ENCODE measurements at places on chromosomes 1 and 21. TPM values are rescaled to one million over a fixed set of nuclear protein-coding genes. Genes with fewer than 3 reads are reported as not detected.

Gene CYP4X1
- total RNA-seq: 3.3 TPM

Gene GCSAML
- not detected for total RNA-seq

Gene FMO1
- 7.8 TPM for total RNA-seq

Gene AGT
- total RNA-seq: 1.1 TPM

Gene PTPRC
- not detected for total RNA-seq

Gene EPHA10
- not detected for total RNA-seq

Gene FCN3
- total RNA-seq: not detected

Gene FOXJ3
- total RNA-seq: 17.4 TPM

All from fibroblast of the aortic adventitia (primary cell).